ENCODE measurements at places on chromosomes 4 and X.

DNA sequence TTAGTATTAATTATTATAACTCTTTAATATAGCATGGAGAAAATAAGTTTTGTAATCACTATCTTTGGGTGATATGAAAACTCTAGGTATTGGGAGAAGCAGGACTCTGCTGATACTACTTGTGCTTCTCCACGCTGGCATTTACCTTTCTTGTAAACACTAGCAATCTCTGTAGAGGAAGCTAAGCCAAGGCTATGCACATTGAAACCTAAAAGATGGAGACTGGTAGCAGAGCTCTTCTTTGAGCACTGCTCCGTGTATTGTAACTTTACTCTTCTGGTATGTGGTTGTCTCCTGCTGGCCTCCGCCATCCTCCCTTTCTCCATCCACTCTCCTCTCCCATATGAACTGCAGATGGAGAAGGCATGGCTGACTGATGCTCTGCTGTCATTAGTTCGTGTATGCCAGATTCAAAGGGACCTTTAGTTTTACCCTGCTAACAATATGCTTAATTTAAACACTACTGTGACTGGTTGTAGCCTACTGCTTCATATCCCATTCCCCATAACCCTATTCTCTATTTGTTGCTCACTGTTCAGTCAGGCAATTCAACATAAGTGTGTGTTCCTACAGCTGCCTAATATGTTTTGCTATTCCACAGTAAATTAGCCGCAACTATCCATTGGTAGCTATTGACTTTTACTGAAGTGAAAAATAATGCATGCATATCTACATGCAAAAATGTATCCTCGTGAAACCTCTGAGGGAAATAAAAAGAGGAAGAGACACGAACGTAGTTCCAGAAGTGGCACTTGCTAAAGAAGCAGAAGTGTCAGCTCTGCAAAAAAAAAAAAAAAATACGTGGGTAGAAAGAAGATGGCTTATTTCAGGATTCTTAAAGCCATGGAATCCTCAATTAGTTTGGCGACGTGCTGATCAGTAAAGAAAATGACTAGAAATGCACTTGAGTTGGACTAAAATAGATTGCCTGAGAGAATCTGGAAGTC, 55.6 kb upstream of the CCSER1 start:
- DNase-seq = no peak

DNA sequence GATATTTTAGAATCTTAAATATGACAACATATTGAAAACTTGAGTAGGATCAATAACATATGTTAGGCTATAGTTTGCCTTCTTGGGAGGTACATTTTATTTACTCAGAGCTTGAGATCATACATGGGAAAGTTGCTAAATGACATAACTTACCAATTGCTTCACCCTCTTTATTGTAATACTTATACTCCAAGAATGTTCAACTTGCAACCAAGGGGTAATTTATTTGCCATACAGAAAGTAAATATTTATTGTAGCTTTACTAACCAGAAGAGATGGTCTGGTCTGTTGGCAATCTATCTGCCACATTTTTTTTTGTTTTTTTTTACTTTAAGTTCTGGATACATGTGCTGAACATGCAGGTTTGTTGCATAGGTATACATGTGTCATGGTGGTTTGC, 426.6 kb downstream of the ARHGAP24 start:
- no peak for DNase-seq

GRCh38 chr4:10727140-10727880, 42.7 kb upstream of the CLNK start:
- DNase-seq = no peak

GRCh38 chrX:119290476-119290875, 54.4 kb downstream of the PGRMC1 start:
- no peak for DNase-seq

- DNase-seq = no peak
These were observed 11.8 kb downstream of the TCEAL1 start for GRCh38 chrX:103640401-103641155.

GRCh38 chrX:113790987-113791386, 792.9 kb upstream of the HTR2C start:
- no peak for DNase-seq

DNA sequence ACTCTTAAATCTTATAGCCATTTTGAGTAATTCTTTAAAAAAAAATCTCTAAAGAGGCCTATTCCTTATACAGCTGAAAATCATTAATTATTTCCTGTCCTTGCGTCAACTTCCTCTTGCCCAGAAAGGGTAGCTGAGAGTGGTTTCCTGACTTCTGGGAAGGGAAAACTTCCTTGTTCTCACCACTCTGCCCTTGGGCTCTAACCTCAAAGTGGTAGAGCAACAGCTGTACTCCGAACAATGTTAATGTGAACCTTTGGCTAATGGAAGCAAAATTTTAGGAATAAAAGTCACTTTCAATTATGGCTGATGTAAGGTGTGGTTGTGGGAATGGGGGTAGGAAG, 15.3 kb downstream of the KLHL2 start:
- no peak for DNase-seq

- no peak for DNase-seq
These were observed 38.7 kb downstream of the ARHGEF9 start for GRCh38 chrX:63746278-63746677.

- no peak for DNase-seq
These were observed 5.1 kb upstream of the WDR1 start for GRCh38 chr4:10121568-10122208.

- no peak for DNase-seq
These were observed 104.6 kb downstream of the TMEM144 start for GRCh38 chr4:158314756-158315487.

- no peak for DNase-seq
These were observed 30.6 kb upstream of the MCF2 start for GRCh38 chrX:139738581-139738980.

GRCh38 chr4:1170976-1171310, 1.4 kb downstream of the SPON2 start:
- no peak for DNase-seq

DNA sequence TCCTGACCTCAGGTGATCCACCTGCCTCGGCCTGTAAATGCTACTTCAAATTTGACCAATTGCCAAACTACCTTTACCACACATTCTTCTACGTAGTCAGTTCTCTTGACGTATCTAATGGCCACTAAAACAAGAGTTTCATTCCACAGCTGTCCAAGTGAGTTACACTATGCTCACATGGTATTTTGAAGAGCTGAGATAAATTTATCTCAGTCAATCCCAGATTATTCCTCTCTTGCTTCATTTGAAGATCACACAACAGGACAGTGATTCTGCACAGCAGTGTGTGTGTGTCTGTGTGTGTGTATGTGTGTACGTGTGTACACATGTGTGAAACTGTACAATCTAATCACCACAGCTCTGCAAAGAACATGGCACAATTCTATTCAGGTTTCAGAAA, 133.4 kb downstream of the APBB2 start:
- no peak for DNase-seq

- DNase-seq = no peak
These were observed 255.6 kb upstream of the JADE1 start for GRCh38 chr4:128553686-128554515.

DNA sequence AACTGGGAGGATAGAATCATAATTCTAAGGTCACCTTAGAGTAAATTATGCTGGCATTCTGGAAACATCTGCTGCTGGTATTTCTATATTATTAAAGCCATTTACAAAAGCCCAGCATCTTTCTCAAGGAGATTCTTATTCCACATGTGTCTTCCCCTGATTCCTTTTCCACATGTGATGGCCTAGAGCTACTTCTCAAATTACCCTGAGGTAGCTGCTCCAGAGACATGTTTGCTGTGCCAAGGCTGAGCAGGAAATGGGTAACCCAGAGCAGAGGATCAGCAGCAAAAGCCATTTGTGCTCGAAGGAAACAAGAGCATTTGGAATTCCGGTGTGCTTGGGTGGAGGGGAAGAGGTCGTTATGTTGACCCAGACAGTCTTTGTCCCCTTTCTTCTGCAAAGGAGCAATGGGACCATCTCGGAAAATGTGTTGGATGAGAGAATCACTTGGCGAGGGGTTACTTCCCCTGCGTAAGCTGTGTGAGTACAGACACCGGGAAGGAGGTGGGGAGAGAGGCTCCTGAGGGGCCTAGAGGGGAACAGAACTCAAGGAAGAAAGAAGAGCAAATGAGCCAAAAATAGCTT, 24.6 kb downstream of the TSC22D3 start:
- no peak for DNase-seq

- no peak for DNase-seq
These were observed 11.2 kb downstream of the RIPPLY1 start for GRCh38 chrX:106891762-106892460.

Data from T-helper 17 cell (primary cell).